NT2/D1 (cell line): ENCODE measurements at places on chromosomes 3 and 15.

GRCh38 chr3:7487763-7488162 lies 626.8 kb downstream of the GRM7 start:
- no peak for DNase-seq

- DNase-seq = no peak
Measured at GRCh38 chr3:124600765-124601164, 129.5 kb upstream of the UMPS start.

- no peak for DNase-seq
Measured at GRCh38 chr15:44735482-44736180, 697 bp upstream of the TRIM69 start.

DNA sequence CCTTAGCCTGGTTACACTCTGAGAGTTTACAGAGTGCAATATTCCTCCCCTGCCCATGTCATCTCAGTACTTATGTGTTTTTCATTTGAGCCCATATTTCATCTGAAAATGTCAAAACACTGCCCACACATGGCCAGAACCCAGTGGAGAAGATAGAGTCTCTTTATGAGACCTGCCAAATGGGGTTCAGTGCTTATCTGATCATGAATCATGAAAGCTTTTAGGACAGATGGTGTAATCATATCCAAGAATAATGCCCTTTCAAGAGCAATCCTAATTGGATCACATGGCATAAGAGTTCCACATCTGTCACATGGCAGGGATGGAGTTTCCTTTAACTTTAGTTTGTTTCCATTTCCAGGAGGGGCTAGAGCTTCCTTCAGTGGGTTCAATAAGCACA lies 77.2 kb upstream of the AGBL1 start:
- no peak for DNase-seq

DNA sequence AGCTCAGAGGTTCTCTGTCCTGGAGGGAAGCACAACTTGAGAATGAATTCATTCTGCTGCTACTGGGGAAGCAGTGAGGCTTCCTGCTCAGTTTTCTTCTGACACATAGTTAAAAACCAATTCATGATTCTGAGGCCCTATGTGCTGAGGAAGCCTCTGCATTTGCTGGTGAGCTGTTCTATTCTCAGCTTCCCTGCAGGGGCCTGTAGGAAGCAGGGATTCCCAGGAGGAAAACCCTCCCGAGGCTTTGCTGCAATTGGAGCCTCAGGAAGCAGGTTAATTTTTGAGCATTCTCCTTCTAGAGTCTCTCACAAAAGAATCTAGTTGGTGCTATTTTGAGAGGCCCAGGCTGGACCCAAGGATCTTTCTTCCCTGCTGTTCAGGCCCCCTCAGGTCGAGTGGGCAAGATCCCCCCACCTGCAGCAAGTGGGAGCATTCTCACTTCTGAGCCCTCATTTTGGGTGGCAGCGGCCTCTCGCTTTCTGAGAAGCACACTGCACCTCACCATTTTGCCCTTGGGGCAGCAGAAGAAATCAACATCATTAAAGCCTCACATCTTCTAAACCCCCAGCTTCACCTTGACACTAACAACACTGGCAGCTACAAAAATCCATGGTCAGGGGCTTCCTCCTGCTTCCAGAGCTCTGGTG lies 197.5 kb upstream of the TSC22D2 start:
- DNase-seq = no peak

GRCh38 chr3:20038699-20039465 lies 1.4 kb upstream of the KAT2B start:
- DNase-seq = no peak

DNA sequence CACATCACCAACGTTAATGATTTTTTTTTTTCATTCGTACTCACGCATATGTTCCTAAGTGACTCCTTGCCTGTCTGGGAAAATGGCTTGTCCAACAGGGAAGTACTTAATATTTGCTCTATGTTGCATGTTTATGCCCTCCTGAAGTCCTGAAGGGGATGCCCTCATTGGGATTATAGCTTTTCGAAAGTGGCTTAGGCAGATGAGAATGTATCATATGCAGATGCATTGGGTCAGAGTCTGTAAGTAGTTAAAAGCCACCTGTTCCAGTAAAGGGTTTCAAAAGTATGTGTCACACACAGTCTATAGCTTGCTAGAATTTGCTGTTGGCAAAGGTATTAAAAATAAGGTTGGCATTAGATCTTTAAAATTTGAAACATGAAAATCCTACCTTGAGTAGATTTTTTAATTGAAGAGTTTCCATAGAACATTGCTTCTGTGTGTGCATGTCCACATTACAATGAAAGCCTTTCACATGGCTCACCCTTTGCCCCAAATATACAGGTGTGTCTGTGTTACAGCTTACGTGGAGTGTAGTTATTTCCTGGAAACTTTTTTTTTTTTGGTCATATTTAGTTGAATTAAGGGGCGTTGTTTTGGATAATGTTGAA lies 2.1 kb downstream of the ABHD17C start:
- no peak for DNase-seq

GRCh38 chr3:40461161-40461560 lies 4.0 kb downstream of the RPL14 start:
- DNase-seq = no peak

- no peak for DNase-seq
Measured at GRCh38 chr15:92277776-92278175, 115.9 kb upstream of the ST8SIA2 start.

DNA sequence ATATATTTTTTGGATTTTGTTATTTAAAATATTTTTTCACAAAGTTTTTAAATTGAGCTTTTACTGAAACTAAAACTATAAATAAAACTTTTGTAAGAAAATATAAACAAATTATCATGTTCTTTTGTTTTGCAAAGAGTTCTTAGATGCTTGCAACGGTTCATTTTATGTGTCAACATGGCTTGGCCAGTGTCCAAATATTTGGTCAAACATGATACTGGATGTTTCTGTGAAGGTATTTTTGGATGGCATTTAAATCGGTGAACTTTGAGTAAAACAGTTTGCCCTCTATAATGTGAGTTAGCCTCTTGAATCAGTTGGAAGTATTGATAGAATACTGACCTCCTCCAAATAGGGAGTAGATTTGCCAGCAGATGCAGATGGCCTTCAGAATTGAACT lies 612.6 kb upstream of the NECTIN3 start:
- DNase-seq = no peak

- DNase-seq = no peak
Measured at GRCh38 chr3:196149375-196149774, 61.8 kb downstream of the ZDHHC19 start.

GRCh38 chr3:42224658-42225421 lies 41.1 kb downstream of the CCK start:
- no peak for DNase-seq

- no peak for DNase-seq
Measured at GRCh38 chr3:15272426-15273196, 59.8 kb downstream of the SH3BP5 start.

- DNase-seq = no peak
Measured at GRCh38 chr15:100597862-100598261, 4.1 kb downstream of the LINS1 start.

GRCh38 chr3:194570235-194570634 lies 63.0 kb downstream of the TMEM44 start:
- DNase-seq = no peak

GRCh38 chr3:197117114-197117513 lies 87.5 kb upstream of the MELTF start:
- DNase-seq = no peak
